ENCODE measurements at places on chromosomes 2 and 18.
A peak's percentile ranks its signal among the peaks of the same experiment; 100 is the strongest.

GRCh38 chr2:218075975-218076811 lies 7.1 kb downstream of the RUFY4 start:
- DNase-seq: no peak

DNA sequence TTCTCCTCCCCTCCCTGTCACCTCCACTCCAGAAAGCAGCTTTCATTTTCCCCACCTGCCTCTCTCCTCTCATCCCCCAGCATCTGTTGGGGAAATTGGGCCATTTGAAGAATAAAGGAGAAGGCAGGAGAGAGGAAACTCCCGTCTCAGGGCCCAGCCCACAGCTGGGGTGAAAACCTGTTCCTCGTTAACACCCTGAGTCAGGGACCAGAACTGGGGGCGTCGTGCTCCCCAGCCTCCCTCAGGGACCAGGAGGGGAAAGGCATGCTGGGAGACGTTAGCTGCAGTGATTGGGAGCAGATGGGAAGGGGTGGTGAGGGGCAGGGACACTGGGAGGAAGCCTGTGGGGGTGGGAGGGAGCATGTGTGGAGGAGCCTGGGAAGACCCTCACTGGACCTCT lies 251.3 kb downstream of the DYSF start:
- DNase-seq: no peak

- no peak for DNase-seq
These were observed 377.5 kb downstream of the ZNF521 start for GRCh38 chr18:24974431-24974830.

DNA sequence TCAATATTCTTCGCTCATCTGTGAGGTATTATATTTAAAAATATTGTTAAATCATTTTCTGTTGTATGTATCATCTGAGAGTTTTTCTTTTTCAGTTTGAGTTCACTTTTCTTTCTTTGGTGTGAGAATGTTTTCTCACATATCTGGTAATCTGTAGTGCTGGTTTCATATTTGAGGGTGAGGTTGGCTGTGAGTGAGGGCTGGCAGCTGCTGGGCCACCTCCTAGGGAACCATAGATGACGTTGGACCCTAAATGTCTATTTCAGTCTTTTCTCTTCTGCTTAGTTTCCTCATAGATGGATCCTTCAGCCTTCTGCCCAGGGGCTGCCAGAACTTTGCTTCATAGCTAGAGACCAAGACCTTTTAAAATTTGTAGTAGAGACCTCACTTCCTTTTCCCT lies 33.5 kb downstream of the MGAT5 start:
- no peak for DNase-seq

- no peak for DNase-seq
These were observed 11.6 kb downstream of the GLI2 start for GRCh38 chr2:120747281-120747680.

- no peak for DNase-seq
These were observed 293.1 kb upstream of the HDAC4 start for GRCh38 chr2:239693761-239694415.

GRCh38 chr18:61635901-61636528 lies 256.8 kb downstream of the RNF152 start:
- DNase-seq: peak; percentile 8

GRCh38 chr18:62069556-62069955 lies 117.3 kb downstream of the PIGN start:
- DNase-seq: no peak

- no peak for DNase-seq
These were observed 269.0 kb downstream of the TFCP2L1 start for GRCh38 chr2:121015971-121016485.

DNA sequence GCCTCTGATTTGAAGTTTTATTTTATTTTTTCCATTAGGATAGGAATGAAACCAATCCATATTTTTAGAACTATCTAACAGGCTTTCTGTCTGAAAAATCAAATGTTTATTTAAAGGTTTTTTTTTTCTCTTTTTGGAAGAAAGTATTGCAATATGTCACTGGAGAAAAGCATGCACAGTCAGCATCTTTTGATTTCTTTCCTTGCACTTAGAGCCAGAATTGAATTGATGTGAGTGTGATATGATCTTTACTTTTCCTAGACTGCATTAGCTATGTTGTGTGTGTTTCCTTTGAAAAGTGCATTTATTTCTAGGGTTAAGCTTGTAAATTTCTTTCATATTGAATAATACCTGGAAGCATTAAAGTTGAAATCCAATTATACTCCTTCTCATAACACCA lies 87.6 kb downstream of the ASXL3 start:
- DNase-seq: no peak

GRCh38 chr2:222268311-222268990 lies 30.3 kb downstream of the PAX3 start:
- DNase-seq: no peak

DNA sequence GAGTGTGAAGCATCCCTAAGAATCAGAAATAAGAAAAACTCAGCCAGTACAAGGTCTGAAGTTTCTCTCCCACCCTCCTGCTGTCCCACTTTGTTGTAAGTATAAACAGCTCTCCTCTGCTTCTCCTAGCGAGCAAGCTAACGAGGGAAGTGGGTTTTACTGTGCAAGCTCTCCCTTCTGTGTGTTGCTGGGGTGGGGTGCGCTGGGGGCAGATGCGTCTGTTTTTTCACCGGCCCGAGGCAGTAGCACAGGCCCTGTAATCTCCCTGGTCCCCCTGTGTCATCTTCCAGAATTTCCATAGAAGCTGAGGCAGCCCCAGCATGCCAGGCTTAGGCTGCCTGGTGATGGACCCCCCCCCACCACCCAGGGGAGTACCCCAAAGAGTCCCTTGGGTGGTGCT lies 9.4 kb upstream of the CXCR4 start:
- no peak for DNase-seq

DNA sequence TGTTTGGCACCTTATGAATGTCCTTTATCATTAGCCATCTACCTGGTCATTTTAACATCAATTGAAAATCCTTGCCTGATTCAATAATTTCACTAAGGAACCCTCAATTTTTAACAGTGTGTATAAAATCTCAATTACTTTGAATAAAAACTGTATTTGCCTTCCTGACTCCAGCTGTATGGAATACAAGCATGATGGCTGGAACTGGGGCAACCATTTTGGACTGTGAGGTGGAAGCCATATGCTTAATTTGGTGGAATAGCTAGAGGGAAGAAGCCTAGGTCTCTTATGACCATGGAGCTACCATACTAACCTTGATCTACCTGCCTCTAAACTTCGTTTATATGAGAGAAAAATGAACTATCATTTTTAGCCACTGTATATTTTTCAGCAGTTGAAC lies 12.5 kb upstream of the RTN4 start:
- DNase-seq: no peak

DNA sequence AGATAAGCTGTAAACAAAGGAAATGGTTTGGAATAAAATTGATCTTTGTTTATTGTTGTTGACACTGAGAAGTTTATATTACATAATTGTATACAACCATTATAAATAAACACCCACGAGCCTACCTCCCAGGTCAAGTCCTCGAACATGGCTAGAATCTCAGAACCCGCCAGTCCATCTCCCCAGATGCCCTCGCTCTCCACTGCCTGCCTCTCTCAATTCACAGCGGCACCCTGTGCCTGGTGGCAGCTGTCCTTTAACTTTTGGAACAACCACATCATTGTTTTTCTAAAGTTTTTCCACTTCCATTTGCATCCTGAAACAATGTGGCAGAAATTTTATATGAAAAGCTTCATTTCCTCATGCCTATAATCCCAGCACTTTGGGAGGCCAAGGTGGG lies 52.2 kb upstream of the OTOS start:
- no peak for DNase-seq

GRCh38 chr2:71524476-71524875 lies 71.1 kb downstream of the DYSF start:
- no peak for DNase-seq

- no peak for DNase-seq
These were observed 1.0 kb upstream of the PPP4R3B start for GRCh38 chr2:55618275-55619055.

GRCh38 chr2:71934320-71934593 lies 213.4 kb downstream of the CYP26B1 start:
- DNase-seq: no peak

GRCh38 chr18:24726727-24727492 lies 266.5 kb downstream of the HRH4 start:
- DNase-seq: peak; percentile 5

GRCh38 chr2:10655499-10656225 lies 34.1 kb downstream of the NOL10 start:
- DNase-seq: no peak
